ENCODE measurements at places on chromosomes 16 and 17. TPM values are rescaled to one million over a fixed set of nuclear protein-coding genes. Genes with fewer than 3 reads are reported as not detected.

DNA sequence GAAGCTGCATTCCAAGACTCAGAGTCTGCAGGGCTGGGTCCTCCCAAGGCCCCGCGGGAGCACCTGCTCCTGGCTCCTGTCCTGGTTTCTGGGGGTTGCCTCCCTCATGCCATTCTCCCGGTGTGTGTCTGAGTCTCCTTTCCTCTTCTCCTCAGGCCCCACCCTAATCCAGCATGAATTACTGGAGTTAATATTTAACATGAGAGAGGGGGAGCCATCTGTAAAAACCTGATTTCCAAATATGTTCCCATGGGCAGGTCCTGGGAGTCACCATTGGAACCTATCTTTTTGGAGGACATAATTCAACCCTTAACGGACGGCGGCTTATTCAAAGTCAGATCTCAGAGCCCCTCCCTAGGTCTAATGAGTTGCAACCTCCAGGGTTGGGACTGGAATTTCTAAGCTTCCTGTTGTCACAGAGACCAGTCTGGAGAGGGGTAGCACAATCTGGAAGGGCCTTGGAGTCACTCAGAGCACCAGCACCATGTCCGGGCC is 5.4 kb downstream of the C17orf99 start:
- no peak for DNase-seq

TAOK2 gene
- 40.0 TPM for total RNA-seq

GRCh38 chr16:19379838-19380237 is 37.8 kb upstream of the TMC5 start:
- no peak for DNase-seq

GRCh38 chr17:72139212-72139611 is 18.4 kb downstream of the SOX9 start:
- peak; percentile 68 for DNase-seq

ITGAL gene
- total RNA-seq: not detected

DNA sequence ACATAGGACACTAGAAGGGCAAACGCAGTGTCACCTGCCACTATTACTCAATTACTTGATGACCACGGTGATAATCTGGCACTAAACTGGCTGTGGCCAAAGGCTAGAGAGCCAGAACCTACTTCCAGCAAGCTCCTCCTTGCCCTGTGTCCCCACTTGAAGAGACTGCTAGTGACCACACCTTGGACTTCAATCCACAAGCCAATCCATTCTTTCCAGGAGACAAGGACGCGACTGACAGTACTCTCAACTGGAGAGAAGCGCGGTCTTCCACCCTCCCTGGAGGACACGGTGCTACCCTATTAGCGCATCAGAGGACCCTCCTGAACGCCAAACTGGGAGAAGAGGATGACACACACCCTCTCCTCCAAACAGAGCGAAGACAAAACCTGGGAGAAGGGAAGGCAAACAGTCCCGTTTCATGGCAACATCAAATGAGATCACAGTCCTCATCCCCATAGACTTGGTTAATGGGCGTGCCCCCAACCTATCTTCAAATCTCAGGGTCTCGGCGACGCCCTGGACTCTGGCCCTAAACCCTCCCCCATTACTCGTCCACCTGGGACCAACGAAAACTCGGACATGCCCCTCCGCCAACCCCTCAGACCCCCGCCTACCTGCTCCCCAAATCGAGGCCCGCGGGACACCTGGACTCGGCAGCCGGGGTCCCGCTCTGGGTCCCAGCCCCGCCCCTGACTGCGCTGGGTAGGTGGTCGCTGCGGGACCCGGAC is 508 bp downstream of the FLCN start:
- peak; percentile 35 for DNase-seq

GRCh38 chr17:36011201-36011600 is 6.6 kb downstream of the CCL23 start:
- no peak for DNase-seq

GRCh38 chr17:41965694-41966462 is 717 bp upstream of the CNP start:
- DNase-seq: peak; percentile 46

- DNase-seq: peak; percentile 6
Measured at GRCh38 chr17:42153919-42154742, 658 bp downstream of the RAB5C start.

COASY gene
- total RNA-seq: 56.2 TPM

USP36 gene
- total RNA-seq: 22.2 TPM

CDRT15 gene
- total RNA-seq: not detected

ASPSCR1 gene
- total RNA-seq: 41.2 TPM

- no peak for DNase-seq
Measured at GRCh38 chr16:52963212-52963854, 89.4 kb downstream of the CHD9NB start.

- DNase-seq: no peak
Measured at GRCh38 chr16:89442990-89443726, 47.2 kb downstream of the ANKRD11 start.

DNA sequence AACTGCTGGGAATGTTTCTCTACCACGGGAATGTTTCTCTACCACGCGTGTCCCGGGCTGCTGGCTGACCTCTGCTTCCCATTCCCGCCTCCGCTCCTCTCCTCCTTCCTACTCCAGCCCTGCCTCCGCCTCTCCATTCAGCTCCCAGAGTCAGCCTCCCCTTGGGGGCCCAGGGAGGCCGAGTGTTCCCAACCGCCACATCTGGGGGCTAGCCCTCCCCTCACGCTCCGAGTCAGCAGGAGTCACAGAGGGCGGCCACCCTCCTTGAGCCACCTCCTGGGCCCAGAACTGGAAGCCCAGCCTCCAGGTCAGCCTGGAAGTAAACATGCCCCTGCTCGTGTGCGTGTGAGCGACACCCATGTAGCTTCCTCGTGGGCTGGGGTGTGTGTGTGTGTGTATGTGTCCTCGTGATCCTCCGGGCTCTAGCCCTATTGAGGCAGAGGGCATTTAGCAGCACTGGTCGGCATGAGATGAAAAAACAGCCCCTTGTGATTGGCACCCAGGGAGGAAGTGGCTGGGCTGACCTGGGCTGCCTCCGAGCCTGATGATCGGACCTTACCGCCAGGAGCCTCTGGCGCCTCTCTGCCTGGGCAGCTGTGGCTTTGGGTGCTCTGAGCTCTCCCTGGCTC is 7.3 kb downstream of the CYGB start:
- DNase-seq: no peak

DNA sequence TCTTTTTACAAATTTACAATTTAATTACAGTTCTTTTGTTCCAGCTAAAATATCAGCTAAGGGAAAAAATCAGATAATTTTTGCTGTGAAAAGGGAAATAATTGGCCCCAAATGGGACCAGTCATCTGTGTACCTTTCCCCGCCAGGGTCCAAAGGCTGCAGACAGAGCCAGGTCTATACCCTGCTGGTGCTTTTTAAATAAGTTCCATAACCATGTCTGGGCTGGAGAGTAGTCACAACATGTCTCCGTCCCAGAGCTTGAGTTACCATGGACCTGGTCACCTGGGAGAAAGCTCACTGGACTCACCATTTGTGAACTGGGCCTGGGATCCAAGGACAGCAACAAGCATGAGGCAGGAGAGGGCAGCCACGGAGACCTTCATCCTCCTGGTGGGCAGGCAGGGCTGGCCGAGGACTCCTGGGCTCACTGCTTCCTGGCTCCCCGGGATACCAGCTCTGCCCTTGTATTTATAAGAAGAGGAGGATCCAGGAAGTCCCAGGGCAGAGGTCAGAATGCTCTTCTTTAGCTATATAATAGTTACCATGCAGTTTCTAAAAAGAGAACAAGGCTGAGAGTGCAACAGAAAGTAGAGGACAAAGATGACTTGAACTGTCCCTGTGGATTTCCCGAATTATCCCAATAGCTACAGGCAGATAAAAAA is at the start of gene CCL15:
Gene CCL15, minus strand, starts transcription at position 444 of the 662 bp plus-strand sequence. Its CDS starts 61 bp downstream, at position 383.
- DNase-seq: no peak

GRCh38 chr16:86669937-86670749 is 91.8 kb downstream of the FOXL1 start:
- DNase-seq: no peak

- peak; percentile 41 for DNase-seq
Measured at GRCh38 chr16:49592546-49593423, 219.2 kb downstream of the C16orf78 start.

TPSD1 gene
- total RNA-seq: not detected

PPP1R27 gene
- total RNA-seq: not detected

DNA sequence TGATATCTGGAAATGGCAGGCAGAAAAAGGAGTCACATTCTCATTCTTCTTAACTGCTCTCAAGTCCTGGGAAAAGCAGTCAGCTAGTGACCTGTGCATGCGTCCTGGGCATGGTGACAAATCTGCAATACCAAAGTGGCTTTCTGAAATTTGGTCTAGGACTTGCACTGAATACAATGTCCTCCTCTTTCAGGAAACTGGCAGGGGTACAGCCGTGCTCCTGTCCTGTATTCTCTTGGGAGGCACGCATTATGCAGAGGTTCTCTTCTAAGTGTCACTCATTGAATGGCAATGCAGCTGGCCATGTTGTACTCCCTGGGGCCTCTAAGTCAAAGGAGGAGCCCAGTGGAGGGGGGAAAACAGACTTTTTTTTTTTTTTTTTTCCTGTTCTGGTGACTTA is 10.6 kb downstream of the PHF12 start:
- DNase-seq: no peak

CCDC200 gene
- not detected for total RNA-seq
